ENCODE measurements at places on chromosomes 6 and 20.

DNA sequence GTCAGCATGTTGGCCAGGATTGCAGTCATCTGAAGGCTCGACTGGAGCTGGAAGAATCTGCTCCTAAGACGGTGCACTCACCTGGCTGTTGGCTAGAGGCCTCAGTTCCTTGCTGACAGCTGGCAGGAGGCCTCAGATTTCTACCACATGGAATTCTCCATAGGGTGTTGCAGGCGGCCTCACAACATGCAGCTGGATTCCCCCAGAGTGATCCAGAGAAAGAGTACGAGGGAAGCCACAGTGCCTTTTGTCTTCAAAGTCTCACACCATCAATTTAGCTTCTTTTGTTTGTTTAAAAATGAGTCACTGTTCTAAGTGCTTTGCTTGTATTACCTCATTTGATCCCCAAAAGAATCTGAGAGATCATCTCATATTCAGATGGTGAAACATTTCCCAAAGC, 65.5 kb upstream of the FYN start:
- DNase-seq = no peak

DNA sequence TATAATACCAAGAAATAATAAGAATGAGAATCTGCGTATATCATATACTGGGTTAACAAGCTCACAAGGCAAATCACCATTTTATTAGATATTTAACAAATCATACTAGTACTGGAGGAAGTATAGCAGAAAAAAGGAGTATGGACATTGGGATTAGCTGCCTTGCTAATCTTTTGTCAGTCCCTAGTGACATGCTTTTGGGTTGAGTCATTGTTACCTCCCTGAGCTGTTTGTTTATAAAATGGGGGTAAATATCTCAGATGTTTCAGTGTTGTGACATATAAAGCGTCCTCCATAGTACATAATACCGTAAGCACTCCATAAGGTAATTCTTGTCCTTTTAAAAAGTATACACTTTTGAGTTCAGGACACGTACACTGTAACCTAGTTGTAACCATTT, 107.0 kb downstream of the ESR1 start:
- DNase-seq = no peak

- no peak for DNase-seq
Observed at GRCh38 chr20:19926591-19926990, 90.6 kb upstream of the NAA20 start.

GRCh38 chr6:116465246-116465645, 4.1 kb downstream of the CALHM6 start:
- DNase-seq = no peak

DNA sequence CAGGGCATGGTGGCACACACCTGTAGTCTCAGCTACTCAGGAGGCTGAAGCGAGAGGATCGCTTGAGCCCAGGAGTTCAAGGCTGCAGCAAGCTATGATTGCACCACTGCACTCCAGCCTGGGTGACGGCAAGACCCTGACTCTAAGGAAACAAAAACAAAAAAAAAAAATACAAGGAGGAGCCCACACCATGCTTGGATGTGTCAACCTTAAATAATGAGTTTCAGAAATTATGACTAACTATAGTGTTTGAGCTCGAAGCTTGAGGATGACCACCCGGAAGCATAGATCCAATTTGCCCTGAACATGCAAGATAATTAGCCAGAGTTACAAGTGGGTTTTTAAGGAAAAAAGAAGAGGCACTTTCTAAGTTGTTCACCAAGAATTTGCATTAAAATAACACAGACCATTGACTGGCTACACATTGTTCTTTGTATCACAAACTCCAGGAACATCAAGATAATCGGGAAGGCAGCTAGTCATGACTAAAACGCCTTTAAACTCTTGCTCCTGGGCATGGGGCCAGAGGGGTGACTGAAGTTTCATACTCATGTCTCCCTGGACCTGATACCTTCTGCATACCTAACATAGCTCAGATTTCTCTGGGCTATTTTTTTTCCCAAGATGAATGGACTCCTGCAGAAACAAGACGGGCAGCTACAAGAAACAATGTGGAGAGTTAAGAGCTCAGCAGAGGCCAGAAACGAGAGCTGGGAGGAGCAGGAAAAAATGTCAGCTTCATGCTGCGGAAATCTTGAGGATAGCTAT, 289.6 kb downstream of the PREX1 start:
- no peak for DNase-seq

- DNase-seq = no peak
Observed at GRCh38 chr6:100730001-100730980, 150.8 kb downstream of the ASCC3 start.

Data from NCI-H524 treated with DMSO at 0.1 percent for 48 hours (cell line).